ENCODE measurements at places on chromosomes 2 and 18.
A peak's percentile ranks its signal among the peaks of the same experiment; 100 is the strongest.

- H3K4me3 ChIP-seq: no peak overlapping the region
- no peak overlapping the region for H3K27ac ChIP-seq
- no peak for DNase-seq
- no peaks in the 10 kb centered on the region for H3K4me1 ChIP-seq
- no peaks in the 10 kb centered on the region for H3K36me3 ChIP-seq
- no peaks in the 10 kb centered on the region for H3K27me3 ChIP-seq
These were observed 29.1 kb downstream of the ZEB2 start for GRCh38 chr2:144490857-144491256.

DNA sequence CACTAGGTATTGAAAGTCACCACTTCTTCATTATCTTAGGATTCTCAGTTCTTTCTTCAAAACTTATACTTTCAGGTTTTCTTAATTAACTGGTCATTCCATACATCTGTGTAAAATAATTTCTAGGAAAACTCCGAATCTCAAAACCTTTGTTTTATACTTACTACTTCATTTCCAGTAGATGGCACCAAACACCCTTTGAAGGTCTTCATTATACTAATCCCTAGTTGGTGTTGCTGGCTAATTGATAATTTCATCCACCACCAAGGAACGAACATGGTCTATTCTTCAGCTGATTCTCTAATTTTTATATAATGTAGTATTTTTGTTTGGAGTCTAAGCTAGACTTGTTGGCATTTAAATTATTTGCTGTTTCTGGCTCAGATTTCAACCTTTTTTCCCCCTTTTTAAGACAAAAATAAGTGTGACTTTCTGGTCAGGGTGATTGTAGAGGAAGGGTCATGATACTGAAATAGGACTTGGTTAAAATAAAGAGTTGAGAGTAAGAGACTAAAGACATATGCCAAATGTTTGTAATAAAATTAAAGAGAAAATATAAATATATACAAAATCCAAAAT is 2.8 kb upstream of the MXD1 start:
- peaks cover 33% of the 10 kb centered on the region for H3K36me3 ChIP-seq
- H3K27me3 ChIP-seq: no peaks in the 10 kb centered on the region
- H3K4me1 ChIP-seq: peaks cover 29% of the 10 kb centered on the region

DNA sequence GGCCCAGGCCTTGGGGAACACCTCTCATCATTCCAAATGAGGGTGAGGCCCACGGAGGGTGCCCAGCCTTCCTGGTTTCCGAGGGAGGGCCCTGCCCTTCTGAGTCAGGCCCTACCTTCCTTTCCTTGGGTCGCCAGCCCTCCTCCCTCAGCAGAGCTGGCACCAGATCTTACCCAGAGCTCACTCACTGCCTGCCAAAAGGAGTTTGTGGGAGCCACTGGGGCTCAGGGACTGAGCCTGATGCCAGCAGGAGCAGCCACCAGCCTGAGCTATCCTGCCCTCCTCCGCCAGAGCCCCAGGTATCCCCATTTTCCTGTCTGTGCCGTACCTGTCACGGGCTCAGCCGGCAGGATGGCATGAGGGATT is 64.1 kb downstream of the NRP2 start:
- no peak overlapping the region for H3K4me3 ChIP-seq
- H3K4me1 ChIP-seq: no peaks in the 10 kb centered on the region
- DNase-seq: no peak
- no peak overlapping the region for H3K27ac ChIP-seq
- H3K27me3 ChIP-seq: peaks cover 4% of the 10 kb centered on the region

- H3K36me3 ChIP-seq: no peaks in the 10 kb centered on the region
- no peak overlapping the region for H3K27ac ChIP-seq
- peaks cover 22% of the 10 kb centered on the region for H3K4me1 ChIP-seq
- H3K4me3 ChIP-seq: no peak overlapping the region
- peak; percentile 70 for DNase-seq
These were observed 30.3 kb downstream of the MAIP1 start for GRCh38 chr2:199985625-199986207.

DNA sequence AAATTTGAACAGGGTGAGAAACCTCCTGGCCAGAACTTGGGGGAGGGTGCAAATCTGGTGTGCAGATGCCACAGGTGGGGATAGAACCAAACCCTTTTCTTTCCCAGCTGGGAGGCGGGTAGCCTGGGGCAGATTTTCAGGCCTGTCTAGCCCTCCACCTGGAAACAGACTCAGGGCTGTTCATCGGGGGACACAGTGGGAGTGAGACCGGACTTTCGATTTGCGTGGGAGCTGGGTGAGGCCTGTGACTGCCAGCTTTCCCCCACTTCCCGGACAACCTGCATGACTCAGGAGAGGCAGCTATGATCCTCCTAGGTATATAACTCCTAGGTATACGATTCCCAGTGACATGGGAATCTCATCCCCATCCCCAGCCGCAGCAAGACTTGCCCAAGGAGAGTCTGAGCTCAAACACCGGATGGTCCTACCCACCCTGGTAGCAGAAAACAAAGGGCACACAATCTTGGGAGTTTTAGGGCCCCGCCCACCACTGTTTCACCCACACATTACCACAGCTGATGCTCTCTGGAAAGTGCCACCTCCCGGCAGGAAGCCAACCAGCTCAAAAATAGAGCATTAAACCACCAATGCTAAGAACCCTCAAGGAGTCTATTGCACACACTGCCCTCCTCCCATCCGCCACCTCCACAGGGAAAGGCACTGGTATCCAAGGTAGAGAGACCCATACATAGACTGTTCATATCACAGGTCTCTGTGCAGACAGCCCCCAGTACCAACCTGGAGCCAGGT is 92.5 kb downstream of the BARD1 start:
- H3K36me3 ChIP-seq: peaks cover 10% of the 10 kb centered on the region
- H3K27ac ChIP-seq: no peak overlapping the region
- no peaks in the 10 kb centered on the region for H3K27me3 ChIP-seq

DNA sequence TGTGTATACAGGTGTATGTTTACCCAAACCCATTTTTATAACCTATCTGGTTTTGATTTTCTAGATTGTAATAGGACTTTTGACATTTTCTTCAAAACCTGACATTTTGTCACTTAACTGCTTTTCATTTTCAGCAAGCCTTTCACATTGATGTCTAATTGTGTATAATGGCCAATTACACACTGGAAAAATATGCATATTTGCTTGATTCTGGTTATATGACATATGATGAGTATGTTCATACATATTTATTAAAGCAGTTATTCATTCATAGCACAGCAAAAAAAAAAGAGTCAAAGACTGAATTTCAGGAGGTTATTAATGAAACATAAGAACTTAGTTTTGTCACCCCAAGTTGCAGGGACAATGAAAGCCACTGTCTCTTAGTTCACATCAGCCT is 307.7 kb upstream of the TNP1 start:
- peaks cover 17% of the 10 kb centered on the region for H3K27me3 ChIP-seq
- no peak overlapping the region for H3K27ac ChIP-seq
- no peak for DNase-seq
- peaks cover 3% of the 10 kb centered on the region for H3K4me1 ChIP-seq
- no peak overlapping the region for H3K4me3 ChIP-seq

GRCh38 chr2:19848952-19849351 is 52.8 kb downstream of the TTC32 start:
- DNase-seq: no peak
- H3K4me1 ChIP-seq: no peaks in the 10 kb centered on the region
- H3K36me3 ChIP-seq: no peaks in the 10 kb centered on the region
- H3K27me3 ChIP-seq: no peaks in the 10 kb centered on the region

- no peaks in the 10 kb centered on the region for H3K27me3 ChIP-seq
- H3K27ac ChIP-seq: no peak overlapping the region
- no peaks in the 10 kb centered on the region for H3K4me1 ChIP-seq
- H3K4me3 ChIP-seq: no peak overlapping the region
- H3K36me3 ChIP-seq: peaks cover 99% of the 10 kb centered on the region
These were observed 48.4 kb downstream of the HK2 start for GRCh38 chr2:74882299-74882687.

GRCh38 chr2:150174971-150175421 is 312.5 kb downstream of the RND3 start:
- DNase-seq: no peak
- H3K27me3 ChIP-seq: no peaks in the 10 kb centered on the region
- no peaks in the 10 kb centered on the region for H3K36me3 ChIP-seq
- peaks cover 7% of the 10 kb centered on the region for H3K4me1 ChIP-seq
- no peak overlapping the region for H3K4me3 ChIP-seq

DNA sequence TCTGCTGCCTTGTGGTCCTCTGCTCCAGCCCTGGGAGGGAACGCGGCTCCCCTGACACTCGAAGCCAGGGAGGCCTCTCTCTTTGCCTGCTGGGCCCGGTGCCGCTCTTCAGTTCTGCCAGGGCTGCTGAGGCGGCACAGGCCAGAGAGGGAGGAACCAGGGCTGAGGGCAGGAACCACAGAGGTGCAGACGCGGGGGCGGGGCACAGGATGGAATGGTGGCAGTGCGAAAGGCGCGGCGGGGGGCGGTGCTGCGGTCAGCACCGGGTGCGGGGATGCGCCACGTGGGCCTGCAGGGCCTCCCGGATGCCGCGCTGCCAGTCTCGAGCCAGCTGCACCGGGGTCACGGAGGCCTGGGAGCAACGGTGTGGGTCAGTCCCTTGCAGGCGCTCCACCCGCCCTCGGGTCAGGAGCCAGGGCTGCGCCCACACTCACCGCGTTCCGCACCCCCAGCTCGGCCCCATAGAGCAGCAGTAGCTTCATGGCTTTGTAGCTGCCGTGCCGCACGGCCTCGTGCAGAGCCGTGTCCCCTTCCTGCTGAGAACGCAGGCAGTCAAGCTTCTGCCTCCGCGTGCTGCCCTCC is 4.4 kb downstream of the ANKRD23 start:
- peak; percentile 21 for DNase-seq
- H3K27me3 ChIP-seq: no peaks in the 10 kb centered on the region
- H3K4me3 ChIP-seq: no peak overlapping the region

GRCh38 chr18:45361125-45361851 is 254.0 kb upstream of the SLC14A2 start:
- no peak overlapping the region for H3K27ac ChIP-seq
- H3K4me1 ChIP-seq: no peaks in the 10 kb centered on the region
- H3K4me3 ChIP-seq: no peak overlapping the region
- peaks cover 3% of the 10 kb centered on the region for H3K27me3 ChIP-seq
- DNase-seq: no peak

- H3K27ac ChIP-seq: no peak overlapping the region
- H3K4me3 ChIP-seq: no peak overlapping the region
These were observed 727.0 kb upstream of the PIK3C3 start for GRCh38 chr18:41227993-41228392.

DNA sequence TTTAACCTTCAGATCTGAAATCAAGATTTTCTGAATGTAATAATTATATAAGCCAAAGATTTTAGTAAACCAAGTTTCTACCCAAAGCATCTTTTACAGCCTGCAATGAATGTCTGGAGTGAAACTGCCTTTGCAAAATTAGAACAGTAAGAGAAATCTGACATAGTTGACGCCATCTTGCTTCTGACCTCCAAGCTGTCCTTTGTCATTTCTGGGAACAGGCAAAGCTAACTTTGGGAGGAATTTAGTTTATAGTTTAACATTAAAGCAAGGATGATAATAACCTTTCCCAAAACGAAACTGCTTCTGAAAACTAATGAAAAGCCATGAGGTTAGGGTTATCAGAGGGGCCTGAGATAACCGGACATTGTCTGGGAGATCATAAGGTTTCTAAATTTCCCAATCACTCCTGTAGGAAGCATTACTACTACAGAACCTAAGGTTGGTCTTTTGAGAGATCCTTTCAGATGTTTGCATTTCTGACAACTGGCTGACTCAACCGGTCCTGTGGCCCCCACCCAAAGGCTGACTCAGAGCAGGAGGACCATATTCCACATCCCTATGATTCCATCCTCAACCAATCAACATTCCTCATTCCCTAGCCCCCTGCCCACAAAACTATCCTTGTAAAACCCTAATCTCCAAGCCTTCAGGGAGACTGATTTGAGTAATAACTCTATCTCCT is 124.5 kb downstream of the TMEM131 start:
- H3K27me3 ChIP-seq: no peaks in the 10 kb centered on the region
- DNase-seq: no peak
- H3K4me3 ChIP-seq: no peak overlapping the region
- H3K4me1 ChIP-seq: peaks cover 32% of the 10 kb centered on the region

GRCh38 chr2:217858519-217859491 is 144.0 kb downstream of the TNS1 start:
- H3K27ac ChIP-seq: no peak overlapping the region
- no peak overlapping the region for H3K4me3 ChIP-seq
- H3K4me1 ChIP-seq: no peaks in the 10 kb centered on the region
- peaks cover 11% of the 10 kb centered on the region for H3K27me3 ChIP-seq
- peak; percentile 10 for DNase-seq
- H3K36me3 ChIP-seq: no peaks in the 10 kb centered on the region

DNA sequence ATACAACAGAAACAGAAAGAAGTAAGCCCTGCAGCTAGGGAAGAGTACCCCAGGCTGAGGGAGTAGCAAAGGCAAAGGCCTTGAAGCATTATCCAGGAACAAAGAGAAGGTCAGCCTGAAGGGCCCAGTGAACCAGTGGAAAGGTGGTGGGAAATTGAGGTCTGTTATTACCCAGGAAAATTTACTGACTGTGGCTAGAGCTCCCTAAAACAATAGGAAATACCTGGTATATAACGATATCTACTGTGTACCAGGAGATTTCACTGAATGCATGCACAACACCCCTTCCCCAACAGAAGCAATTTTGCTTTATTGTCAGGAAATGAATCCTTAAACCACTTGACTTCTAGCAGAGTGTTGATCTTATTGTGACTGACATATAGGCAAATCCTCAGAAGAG is 365.3 kb downstream of the ERBB4 start:
- H3K36me3 ChIP-seq: no peaks in the 10 kb centered on the region
- no peaks in the 10 kb centered on the region for H3K27me3 ChIP-seq
- no peak overlapping the region for H3K4me3 ChIP-seq
- DNase-seq: no peak
- H3K27ac ChIP-seq: no peak overlapping the region
- no peaks in the 10 kb centered on the region for H3K4me1 ChIP-seq

DNA sequence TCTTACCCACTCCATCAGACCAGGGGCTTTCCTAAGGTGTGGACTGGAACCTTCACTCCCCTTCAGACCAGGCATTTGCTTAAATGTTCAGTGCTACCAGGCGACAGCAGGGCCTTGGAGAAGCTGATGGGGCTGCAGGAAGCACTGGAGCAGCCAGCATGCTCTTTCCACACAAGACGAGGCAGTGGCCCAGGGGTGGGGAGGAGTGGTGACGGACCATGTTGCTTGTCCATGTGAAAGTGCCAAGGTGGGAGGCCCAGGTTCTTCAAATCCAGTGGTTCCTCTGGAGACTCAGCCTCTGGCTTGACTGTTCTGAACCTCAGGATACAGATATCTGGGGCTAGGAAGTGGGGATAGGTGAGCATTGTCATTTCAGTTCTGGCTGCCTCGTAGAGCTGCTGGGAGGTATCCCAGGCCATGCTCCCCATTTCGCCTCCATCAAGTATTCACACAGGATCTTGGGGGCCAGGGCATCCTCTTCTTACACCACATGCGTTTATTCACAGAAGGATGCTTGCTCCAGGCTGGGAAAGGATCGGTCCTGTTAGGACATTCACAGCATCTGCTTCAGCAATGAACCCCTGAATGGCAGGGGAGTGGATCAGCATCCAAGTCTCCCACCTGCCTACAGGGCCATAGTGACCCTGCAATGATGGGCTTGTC is 62.2 kb downstream of the SFXN5 start:
- 0 out of 2 replicates have a peak, but pooled peaks cover 3% of the 10 kb centered on the region for H3K36me3 ChIP-seq
- DNase-seq: peak; percentile 1
- H3K27ac ChIP-seq: no peak overlapping the region
- no peak overlapping the region for H3K4me3 ChIP-seq
